Inflammatory macrophage treated with lipopolysaccharide for 1 hour (primary cell): ENCODE measurements at places on chromosomes 13 and 19.

- no peak for DNase-seq
Observed at GRCh38 chr13:80858131-80858530, 517.2 kb upstream of the SPRY2 start.

- DNase-seq = no peak
Observed at GRCh38 chr13:22061806-22062391, 391.0 kb downstream of the FGF9 start.

DNA sequence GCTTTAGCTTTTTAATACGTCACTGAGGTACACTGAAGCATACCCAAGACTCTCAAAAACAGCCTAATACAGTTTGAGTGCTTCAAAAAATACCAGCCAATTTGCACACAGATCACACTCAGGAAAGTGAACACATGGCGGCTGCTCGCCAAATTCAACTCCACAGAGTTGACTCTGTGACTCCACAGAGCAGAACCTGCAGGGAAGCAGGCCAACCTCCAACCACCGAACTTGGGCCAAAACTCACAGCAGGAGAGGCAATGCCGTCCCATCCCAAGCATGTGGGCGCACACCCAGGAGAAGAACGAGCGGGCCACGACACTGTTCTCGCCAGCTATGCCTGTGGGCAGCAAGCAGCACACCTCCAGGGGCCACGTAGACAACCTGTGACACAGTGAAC is 21.1 kb downstream of the ELL start:
- no peak for DNase-seq

GRCh38 chr19:7618348-7618747 is 11.0 kb downstream of the XAB2 start:
- DNase-seq = no peak

GRCh38 chr13:109576331-109576813 is 210.0 kb downstream of the IRS2 start:
- DNase-seq = no peak

- no peak for DNase-seq
Observed at GRCh38 chr19:50501186-50501567, 9.8 kb downstream of the JOSD2 start.

GRCh38 chr19:41537789-41538188 is 38.2 kb upstream of the CEACAM21 start:
- DNase-seq = peak; percentile 81

- no peak for DNase-seq
Observed at GRCh38 chr19:33301144-33301899, 1.0 kb downstream of the CEBPA start.

GRCh38 chr19:37817180-37817981 is 38.0 kb upstream of the ZNF573 start:
- no peak for DNase-seq

GRCh38 chr13:93646245-93646644 is 419.6 kb downstream of the GPC6 start:
- no peak for DNase-seq

DNA sequence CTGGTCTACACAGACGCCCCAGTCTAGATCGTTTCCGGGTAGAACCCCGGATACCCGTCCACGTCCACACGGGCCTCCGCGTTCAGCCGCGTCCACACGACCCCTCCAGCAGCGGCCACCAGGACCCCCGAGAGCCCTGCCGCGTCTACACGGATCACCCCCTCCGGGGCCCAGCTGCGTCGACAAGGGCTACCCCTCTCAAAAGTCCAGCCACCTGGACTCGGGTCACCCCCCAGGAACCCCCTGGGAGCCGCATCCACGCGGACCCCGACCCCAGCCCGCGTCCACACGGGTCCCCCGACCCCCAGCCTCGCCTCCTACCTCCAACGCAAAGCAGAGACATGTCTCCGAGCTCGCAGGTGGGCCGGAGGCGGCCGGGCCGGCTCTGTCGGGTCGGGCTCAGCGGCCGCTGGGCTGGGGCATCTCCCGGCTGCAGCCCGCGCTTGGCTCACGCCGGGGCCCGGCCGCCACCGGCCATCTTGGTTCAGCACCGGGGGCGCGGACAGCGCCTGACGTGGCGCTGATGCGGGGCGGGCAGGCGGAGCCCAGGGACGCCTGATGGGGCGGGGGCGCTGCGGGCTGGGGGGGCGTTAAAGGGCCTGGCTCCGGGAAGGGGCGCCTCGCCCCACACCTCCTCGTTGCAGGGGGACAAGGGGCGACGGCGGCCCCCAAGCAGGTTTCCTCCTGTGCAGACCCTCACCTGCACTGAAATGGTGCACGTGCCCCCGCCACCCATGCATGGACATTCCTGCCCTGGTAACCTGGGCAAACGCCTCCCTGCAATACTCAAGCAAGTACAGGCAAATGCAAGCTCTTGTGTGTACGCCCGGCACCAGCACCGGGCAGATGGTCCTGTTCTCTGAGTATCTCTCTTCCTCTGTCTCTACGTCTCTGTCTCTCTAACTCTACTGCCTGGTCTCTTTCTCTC is at the start of gene UNC13A:
Gene UNC13A, minus strand, starts transcription at position 498 of the 928 bp plus-strand sequence. Its CDS starts 155 bp downstream, at position 343.
- DNase-seq = peak; percentile 28

DNA sequence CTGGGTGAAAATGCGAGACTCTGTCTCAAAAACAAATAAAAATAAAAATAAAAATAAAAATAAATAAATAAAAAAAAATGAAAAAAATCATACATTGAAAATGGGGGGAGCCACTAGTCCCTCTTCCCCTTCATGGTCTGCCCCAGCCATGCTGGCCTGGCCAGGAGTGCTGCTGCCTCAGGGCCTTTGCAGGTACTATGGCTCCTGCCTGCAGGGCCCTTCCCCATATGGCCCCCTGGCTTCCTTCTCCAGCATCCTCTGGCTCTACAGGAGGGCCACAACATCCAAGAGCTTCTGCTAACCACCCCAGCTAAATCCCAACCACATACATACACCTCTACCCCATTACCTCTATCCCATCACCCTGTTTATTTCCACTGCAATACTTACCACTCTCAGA is 4.6 kb upstream of the ABHD17A start:
- no peak for DNase-seq

DNA sequence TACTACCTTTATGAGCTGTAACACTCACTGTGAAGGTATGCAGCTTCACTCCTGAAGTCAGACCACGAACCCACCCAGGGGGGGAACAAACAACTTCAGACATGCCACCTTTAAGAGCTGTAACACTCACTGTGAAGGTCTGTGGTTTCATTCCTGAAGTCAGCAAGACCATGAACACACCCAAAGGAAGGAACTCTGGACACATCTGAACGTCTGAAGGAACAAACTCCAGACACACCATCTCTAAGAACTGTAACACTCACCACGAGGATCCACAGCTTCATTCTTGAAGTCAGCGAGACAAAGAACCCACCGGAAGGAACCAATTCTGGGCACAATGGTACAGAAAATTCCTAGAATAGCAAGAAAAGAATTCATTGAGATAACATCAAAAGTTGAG is 1796.5 kb upstream of the MIR17HG start:
- DNase-seq = no peak

DNA sequence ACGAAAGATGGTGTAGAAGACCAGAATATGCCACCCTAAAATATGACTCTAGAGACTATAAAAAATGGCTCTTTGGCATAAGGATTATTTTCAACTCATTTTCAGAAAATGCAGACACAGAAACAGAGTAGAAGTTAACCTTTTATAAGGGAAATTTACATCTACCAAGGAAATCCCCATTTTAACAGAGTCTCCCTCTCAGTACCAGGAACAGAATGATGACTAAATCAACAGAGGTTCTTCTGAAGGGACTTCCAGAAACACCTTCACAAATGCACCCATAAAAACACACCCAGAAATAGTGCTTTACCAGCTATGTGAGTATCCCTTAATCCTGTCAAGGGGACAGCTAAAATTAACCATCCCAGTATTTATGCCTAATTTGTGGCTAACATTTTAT is 29.1 kb downstream of the PLPP2 start:
- DNase-seq = peak; percentile 30

DNA sequence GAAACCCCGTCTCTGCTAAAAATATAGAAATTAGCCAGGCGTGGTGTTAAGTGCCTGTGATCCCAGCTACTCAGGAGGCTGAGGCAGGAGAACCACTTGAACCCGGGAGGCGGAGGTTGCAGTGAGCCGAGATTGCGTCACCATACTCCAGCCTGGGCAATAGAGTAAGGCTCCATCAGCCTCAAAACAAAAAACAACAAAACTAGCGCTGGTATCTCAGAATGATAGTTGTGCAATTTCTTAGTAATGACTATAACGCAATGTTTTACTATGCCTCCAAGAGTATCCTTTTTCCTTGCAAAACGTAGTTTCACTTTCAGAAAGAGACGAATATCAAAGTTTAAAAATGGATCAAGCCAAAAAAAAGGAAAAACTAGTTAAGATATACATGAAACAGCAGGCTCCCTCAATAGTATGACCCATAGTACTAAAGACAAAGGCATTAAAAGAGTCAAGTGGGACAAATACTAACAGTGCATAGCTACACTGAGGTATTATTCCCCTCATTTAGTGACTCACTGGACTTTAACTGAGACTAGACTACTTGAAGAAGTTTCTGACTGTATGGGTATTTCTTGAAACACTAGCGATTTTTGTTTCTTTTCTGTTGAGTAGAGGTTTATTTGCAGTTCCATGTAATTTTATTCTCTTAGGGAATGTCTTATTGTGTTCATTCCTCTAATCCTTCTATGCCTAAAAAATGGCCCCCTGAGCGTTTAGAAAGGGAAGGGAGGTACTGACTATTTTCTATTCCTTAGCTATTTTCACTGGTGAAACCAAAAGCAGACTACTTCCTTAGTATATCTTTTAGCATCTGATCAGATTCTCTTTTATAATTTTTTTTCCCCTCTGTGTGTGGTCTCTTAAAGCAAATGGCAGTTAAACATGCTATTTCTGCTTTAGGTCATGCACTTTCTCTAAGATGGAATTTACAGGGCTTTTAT is 10.4 kb upstream of the ITM2B start:
- peak; percentile 89 for DNase-seq

GRCh38 chr13:43730642-43731041 is 56.1 kb downstream of the ENOX1 start:
- no peak for DNase-seq

DNA sequence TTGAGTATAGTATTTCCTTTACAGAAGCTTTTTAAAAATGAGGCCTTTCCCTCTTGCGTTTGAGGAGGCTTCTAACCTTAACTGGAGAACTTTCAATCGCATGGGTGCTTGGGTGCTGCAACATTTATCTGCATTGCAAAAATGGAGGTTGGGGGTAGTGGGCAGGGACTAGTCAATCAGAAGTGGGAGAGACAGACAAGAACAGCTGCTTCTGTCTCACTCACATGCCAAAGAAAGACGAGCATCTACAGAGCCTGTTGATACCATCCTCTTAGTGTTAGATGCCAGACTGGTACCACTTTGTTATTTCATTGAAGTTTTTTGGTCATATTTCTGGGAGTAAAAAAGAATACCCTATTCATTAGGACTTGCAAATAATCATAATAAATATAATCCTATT is 1292.2 kb downstream of the UQCRFS1 start:
- DNase-seq = no peak

DNA sequence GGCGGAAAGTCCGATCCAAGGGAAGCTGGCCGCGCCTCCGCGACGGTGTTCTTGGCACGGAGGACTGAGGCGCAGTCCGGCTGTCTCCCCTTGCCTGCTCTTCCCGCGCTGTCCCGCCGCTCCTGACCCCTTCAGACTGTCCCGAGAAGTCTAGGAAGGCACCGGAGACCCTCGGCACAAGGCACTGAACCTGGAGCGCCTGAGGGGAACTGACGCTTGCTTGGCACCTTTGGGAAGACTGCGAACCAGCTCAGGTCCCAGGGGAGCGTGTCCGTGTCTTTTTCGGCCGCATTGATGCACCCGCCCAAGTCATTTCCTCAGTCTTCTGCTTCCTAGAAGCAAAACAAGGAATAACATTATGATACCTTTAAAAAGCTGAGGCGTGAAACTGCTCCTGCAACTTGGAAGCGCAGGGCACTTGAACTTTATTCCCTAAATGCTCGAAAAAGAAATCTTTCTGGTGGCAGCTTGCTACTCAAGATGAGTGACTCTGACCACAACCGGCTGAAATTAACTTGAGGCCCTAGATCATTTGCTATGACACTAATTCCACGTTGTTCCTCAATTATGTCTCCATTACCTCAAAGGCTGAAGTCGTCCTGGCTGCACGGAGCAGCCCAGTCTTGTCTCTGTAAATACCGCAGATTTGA is 735 bp upstream of the FLT1 start:
- DNase-seq = peak; percentile 45

DNA sequence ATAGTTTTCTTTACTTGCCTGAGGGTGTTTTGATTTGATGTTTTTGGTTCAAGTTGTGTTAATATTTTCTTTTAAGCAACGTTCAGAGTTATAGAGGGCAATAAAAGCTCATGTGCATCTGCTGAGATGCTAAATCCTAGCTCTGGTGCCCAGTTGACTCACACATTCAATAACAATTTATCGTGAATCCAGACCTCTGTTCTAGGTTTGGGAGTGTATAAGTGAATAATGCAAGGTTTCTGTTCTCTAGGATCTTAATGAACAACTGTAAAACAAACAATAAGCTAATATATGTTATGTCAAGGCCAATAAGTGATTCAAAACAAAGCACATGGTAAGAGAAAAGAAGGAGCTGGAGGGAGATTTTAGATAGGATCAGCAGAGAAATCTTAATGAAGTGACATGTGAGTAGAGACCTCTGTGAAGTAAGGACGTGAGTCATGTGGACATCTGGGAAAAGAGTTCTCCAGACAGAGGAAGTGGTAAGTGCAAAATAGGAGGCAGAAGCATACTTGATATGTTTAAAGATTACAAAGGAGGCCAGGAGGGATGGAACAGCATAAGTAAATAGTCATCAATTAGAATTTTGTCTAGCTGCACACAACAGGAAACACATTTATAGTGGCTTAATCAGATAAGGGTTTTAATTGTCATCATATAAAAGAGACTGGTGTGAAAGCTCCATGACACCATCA is 278.5 kb upstream of the HTR2A start:
- peak; percentile 19 for DNase-seq

DNA sequence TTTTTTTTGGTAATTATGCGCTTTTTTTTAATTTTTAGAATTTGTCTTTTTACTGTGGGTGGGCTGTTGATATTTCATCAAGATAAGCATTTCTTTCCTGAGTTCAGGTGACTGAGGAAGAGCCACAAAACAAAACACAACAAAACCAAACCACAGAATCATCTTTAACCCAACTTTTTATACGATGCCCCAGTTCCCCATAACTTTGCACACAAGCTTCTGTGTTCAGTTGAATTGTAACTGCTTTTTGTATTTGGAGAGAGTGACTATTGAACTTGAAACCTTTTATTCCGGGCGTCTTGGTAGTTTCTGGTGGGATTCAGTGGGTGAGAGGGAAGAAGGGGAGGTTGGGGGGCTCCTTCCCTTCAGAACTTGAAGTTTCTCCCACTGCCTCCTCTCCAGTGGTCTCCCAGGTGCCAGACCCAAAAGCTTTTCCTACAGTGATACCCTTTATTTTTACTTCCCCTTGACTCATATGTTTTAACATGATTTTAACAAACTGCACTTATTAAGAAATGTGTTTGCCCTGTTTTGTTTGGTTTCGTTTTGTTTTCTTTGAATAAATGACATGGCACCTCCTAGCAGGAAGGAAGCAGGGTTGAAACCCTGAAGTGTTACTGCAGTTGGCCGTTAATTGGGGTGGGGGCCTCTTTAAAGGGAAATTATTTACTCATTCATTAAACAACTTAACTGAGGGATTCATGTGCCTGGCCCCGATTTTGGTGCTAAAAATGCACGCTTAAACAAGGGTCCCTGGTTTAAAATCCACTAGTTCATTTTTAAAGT is 2.7 kb upstream of the CCDC97 start:
- DNase-seq = peak; percentile 30

- DNase-seq = no peak
Observed at GRCh38 chr13:77554069-77554468, 18.6 kb downstream of the SCEL start.
